Uterine smooth muscle cell (primary cell): ENCODE measurements at places on chromosomes 2 and 18. TPM values are rescaled to one million over a fixed set of nuclear protein-coding genes. Genes with fewer than 3 reads are reported as not detected.

The NCKAP5 gene
- total RNA-seq, result 0.55 and 1.6 TPM in 2 replicates

The POMC gene
- total RNA-seq, result 1.1 and 1.7 TPM in 2 replicates

The TCF7L1 gene
- total RNA-seq, result 2.3 and 3.2 TPM in 2 replicates

The INHA gene
- total RNA-seq, result 0.11 and 0.50 TPM in 2 replicates

The AFF3 gene
- total RNA-seq, result 2.1 and 3.1 TPM in 2 replicates

The ALPP gene
- not detected in 2 replicates for total RNA-seq

The PDE1A gene
- total RNA-seq, result 11.5 and 20.0 TPM in 2 replicates

The NCL gene
- 216 and 376 TPM in 2 replicates for total RNA-seq

The ITGA6 gene
- 149 and 263 TPM in 2 replicates for total RNA-seq

The ACMSD gene
- not detected in 2 replicates for total RNA-seq

The WNT10A gene
- not detected in 2 replicates for total RNA-seq

The R3HDM1 gene
- total RNA-seq, result 9.1 and 10.6 TPM in 2 replicates

The KIAA2012 gene
- not detected in 2 replicates for total RNA-seq

The IL1RL1 gene
- total RNA-seq, result 0.12 and 0.77 TPM in 2 replicates

The CFAP65 gene
- not detected in 2 replicates for total RNA-seq
